Motor neuron (in vitro differentiated cells): ENCODE measurements at places on chromosomes 1 and 21. TPM values are rescaled to one million over a fixed set of nuclear protein-coding genes. Genes with fewer than 3 reads are reported as not detected.

Gene SMCP
- total RNA-seq, result not detected in 2 replicates

Gene SDHC
- 105 and 179 TPM in 2 replicates for total RNA-seq

Gene AMPD1
- total RNA-seq, result not detected in 2 replicates

Gene UBL4B
- total RNA-seq, result 0.71 and 1.1 TPM in 2 replicates

Gene NBPF4
- total RNA-seq, result 0.19 TPM in 1 of 2 replicates, not detected in the other

Gene SLFNL1
- total RNA-seq, result 1.3 and 1.4 TPM in 2 replicates

Gene RGS13
- 0.73 and 0.85 TPM in 2 replicates for total RNA-seq

Gene ERICH3
- total RNA-seq, result 0.38 and 0.66 TPM in 2 replicates

Gene OR2T29
- 0.26 and 0.45 TPM in 2 replicates for total RNA-seq

Gene C1orf141
- total RNA-seq, result 0.50 and 0.59 TPM in 2 replicates

Gene OPRD1
- total RNA-seq, result 0.18 and 1.1 TPM in 2 replicates

Gene MYCL
- total RNA-seq, result 55.7 and 60.8 TPM in 2 replicates

Gene SPATA6
- 0.38 and 0.61 TPM in 2 replicates for total RNA-seq

Gene FAM177B
- 0.27 TPM in 1 of 2 replicates, not detected in the other for total RNA-seq

Gene FAM167B
- total RNA-seq, result 3.9 and 4.5 TPM in 2 replicates

Gene KPRP
- 1.5 and 1.8 TPM in 2 replicates for total RNA-seq

Gene NID1
- total RNA-seq, result 5.6 and 5.8 TPM in 2 replicates

Gene CFHR4
- not detected in 2 replicates for total RNA-seq
